Hindlimb muscle (tissue), 1 donor: ENCODE measurements at places on chromosomes 12 and 14.

- no peak for DNase-seq
These were observed 224.1 kb upstream of the PLEKHG7 start for GRCh38 chr12:92478692-92479091.

- DNase-seq, result no peak
These were observed 126.4 kb downstream of the CCER1 start for GRCh38 chr12:90828621-90829020.

GRCh38 chr14:52607061-52607460 lies 54.4 kb downstream of the GPR137C start:
- DNase-seq, result no peak

DNA sequence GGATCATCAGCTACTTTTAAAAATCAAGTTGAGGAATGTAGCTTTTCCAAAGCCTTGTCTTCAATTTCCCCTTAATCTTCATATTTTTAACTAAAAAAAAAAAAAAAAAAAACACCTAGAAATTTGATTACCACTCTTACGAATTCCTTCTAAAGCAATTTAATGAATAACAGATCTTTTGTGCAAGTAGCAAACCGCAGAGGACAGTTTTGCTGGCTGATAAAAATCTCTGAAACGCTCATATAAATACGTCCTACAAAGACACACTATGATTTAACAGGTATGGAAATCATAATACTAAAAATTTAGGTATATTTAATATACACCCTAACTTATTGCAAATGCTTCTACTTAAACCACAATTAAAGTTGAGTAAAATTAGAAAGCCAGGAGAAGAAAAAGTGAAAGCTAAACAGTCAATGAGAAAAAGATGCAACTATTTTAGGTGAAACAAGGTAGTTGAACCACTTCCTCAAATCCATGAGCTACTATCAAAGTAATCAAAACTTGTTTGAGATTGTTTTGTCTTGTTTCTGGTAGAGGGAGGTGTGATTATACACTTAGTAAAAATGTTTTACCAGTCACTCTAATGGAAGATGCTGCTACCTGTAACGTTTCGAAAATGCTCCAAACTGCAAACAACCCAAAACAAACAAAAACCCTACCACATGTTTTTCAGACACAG lies 2.2 kb downstream of the PAWR start:
- DNase-seq, result no peak
